Neural progenitor cell (in vitro differentiated cells): ENCODE measurements at places on chromosomes 13 and 19. TPM values are rescaled to one million over a fixed set of nuclear protein-coding genes. Genes with fewer than 3 reads are reported as not detected.

DNA sequence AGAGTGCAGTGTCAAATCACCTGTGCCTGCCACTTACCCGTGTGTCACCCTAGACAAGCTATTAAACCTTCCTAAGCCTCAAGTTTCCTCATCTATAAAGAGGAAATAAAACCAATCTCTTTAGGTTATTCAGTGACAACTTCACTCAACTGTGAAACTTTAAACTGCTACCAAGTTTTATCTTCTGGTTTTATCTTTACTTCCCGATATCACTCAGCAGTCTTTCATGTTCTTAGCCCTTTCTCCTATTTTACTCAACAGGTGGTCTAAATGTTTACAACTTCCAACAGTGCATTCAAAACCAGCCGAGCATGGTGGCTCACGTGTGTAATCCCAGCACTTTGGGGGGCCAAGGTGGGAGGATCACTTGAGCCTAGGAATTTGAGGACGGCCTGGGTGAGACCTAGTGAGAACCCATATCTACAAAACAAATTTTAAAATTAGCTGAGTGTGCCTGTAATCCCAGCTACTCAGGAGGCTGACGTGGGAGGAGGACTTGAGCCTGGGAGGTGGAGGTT is 59.6 kb downstream of the GPALPP1 start:
- DNase-seq, result peak; percentile 33

DNA sequence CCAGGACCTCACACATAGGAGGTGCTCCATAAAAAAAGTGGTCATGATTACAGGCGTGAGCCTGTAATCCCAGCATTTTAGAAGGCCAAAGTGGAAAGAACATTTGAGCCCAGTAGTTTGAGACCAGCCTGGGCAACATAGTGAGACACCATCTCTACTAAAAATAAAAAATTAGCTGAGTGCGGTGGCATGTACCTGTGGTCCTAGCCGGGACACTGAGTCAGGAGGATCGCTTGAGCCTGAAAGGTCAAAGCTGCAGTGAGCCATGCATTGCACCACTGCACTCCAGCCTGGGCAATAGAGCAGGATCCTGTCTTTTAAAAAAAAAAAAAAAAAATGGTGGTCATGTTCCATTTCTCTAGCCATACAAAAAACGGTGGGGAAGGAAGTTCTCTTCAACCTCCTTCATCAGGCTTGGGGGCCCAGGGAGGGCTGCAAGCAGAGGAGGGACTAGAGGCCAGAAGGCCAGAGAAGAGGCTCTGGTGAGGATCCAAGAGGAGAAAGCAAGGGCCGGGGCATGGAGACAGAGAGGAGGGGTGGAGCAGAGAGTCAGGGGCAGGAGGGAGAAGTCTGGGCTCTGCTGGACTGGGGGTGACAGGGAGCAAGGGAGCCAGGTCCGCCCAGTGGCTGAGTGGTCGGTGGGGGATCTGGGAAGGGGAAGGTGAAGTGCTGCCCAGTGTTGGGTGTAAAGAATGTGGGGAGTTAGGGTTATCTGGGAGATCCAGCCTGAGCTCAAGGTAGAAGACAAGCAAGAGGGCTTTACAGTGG is 8.9 kb downstream of the KASH5 start:
- no peak for DNase-seq

- no peak for DNase-seq
Observed at GRCh38 chr19:51807925-51808324, 13.0 kb downstream of the FPR3 start.

The EDDM13 gene
- not detected in 2 replicates for total RNA-seq

The HNRNPL gene
- total RNA-seq, result 436 and 583 TPM in 2 replicates

The ONECUT3 gene
- total RNA-seq, result 0.09 TPM in 1 of 2 replicates, not detected in the other

The GTPBP3 gene
- total RNA-seq, result 13.2 and 47.6 TPM in 2 replicates

The C1QTNF9B gene
- not detected in 2 replicates for total RNA-seq
